ENCODE measurements at places on chromosomes 5 and 9. TPM values are rescaled to one million over a fixed set of nuclear protein-coding genes. Genes with fewer than 3 reads are reported as not detected.

Gene IL4
- total RNA-seq, result not detected

Gene CCDC152
- 20.8 TPM for total RNA-seq

Gene ADGRD2
- not detected for total RNA-seq

Gene HBEGF
- total RNA-seq, result 1.3 TPM

Gene PTGER4
- not detected for total RNA-seq

Gene CTSV
- total RNA-seq, result 6.5 TPM

Gene SLC4A9
- total RNA-seq, result not detected

Gene PCDHGA4
- 11.1 TPM for total RNA-seq

DNA sequence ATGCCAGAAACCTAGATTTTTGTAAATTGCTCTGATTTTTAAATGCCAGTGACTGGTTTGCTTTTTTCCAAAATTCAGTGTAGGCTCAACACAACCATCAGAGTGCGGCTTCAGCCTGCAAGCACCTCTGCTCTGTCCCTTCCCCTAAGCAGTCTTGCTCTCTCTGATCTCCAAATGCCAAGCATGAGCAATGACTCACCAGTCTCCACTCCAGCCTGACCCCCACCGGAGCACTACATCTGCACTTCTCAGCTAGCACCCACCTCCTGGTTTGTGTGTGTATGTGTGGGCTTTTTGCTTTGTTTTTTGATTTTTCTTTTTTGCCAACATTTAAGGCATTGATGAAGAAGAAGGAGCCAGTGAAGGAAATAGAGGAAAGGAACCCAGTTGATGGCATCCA, 61.4 kb upstream of the ADRA1B start:
- no peak overlapping the region for H3K27ac ChIP-seq
- H3K4me1 ChIP-seq, result no peaks in the 10 kb centered on the region
- peaks cover 2% of the 10 kb centered on the region for H3K27me3 ChIP-seq
- no peak for DNase-seq

DNA sequence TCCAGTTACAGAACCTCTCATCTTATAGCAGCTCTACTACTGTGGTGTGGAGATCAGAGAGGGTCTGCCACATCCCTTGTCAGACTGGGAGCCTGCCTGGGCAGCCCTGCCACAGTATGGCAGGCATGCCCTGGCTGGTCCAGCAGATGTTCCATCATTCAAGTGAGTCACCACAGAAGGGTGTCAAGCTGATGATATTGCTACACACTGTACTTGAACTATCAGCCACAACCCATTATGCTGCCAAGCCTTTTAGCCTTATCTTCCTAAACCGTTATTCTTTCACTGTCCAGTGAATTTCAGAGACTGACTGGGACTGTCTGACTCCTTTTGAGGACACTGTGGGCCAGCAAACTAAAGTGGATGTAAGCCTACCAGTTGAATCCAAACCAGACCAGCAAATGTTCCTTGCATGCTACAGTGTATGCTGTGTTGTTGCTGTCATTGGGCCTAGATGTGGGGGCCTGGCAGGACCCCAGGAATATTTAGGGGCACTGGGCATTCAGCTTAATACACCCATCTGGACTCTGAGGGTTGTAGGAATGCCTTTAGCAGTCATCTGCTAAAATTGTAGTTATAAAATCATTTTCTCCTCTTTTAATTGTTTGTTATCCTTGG, 202.6 kb downstream of the NR3C1 start:
- no peak overlapping the region for H3K4me3 ChIP-seq
- peaks cover 28% of the 10 kb centered on the region for H3K4me1 ChIP-seq
- no peaks in the 10 kb centered on the region for H3K27me3 ChIP-seq
- peaks cover 33% of the 10 kb centered on the region for H3K36me3 ChIP-seq
- no peak for DNase-seq

DNA sequence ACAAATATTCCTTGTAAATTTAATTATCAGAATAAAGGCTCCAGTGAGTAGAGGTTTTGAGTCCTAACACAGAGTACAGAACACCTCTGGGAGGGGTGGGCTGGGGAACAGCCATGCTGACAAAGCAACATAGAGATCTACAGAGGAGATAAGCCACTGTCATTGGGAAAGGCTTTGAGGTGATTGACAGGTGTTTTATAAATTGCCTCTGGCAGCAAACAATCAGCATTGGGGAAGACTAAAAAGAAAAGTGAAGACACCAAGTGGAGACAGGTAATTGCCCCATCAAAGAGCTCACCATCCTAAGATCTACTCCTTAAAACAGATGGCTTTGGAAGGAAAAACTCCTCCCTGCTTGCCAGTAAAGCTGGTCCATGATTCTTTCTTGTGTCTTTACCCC, 189.7 kb upstream of the TLE4 start:
- H3K27ac ChIP-seq, result no peak overlapping the region
- H3K4me3 ChIP-seq, result no peak overlapping the region
- peaks cover 41% of the 10 kb centered on the region for H3K4me1 ChIP-seq
- no peaks in the 10 kb centered on the region for H3K27me3 ChIP-seq
- no peak for DNase-seq
- no peaks in the 10 kb centered on the region for H3K36me3 ChIP-seq

DNA sequence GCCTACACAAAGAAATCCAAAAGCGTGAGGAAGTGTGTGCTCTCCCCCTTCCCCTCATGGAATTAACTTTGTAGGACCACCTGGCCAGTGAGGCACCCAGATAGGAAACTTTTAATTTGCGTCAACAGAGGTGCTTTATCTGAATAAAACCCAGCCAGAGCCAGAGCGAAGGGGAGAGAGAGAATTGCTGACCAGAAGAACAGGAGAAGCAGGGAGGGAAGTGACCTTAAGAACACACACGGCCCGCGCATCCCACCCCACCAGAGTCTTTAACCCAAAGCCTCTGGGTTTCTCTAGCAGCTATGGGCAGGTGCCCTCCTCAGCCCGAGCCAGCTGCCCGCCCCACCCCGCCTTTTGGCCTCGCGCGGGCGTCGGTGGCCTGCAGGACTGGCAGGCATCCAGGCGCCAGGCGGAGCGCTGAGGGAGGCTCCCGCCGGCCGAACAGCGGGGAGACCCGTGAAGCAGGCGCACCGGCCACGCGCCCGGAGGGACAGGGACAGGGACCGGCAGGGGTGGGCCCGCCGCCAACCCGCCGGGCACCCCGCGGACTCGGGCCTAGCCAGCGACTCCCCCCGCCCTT, 580 bp downstream of the ERAP1 start:
- peak; percentile 78 for DNase-seq
- H3K27me3 ChIP-seq, result no peaks in the 10 kb centered on the region
- peak overlapping the region; percentile 79 for H3K27ac ChIP-seq
- H3K4me1 ChIP-seq, result peaks cover 46% of the 10 kb centered on the region
- H3K4me3 ChIP-seq, result peak overlapping the region; percentile 76
- H3K36me3 ChIP-seq, result no peaks in the 10 kb centered on the region

- H3K36me3 ChIP-seq, result no peaks in the 10 kb centered on the region
- H3K4me3 ChIP-seq, result no peak overlapping the region
- H3K27ac ChIP-seq, result no peak overlapping the region
- no peak for DNase-seq
- no peaks in the 10 kb centered on the region for H3K27me3 ChIP-seq
Observed at GRCh38 chr5:154714266-154714986, 40.8 kb upstream of the LARP1 start.

DNA sequence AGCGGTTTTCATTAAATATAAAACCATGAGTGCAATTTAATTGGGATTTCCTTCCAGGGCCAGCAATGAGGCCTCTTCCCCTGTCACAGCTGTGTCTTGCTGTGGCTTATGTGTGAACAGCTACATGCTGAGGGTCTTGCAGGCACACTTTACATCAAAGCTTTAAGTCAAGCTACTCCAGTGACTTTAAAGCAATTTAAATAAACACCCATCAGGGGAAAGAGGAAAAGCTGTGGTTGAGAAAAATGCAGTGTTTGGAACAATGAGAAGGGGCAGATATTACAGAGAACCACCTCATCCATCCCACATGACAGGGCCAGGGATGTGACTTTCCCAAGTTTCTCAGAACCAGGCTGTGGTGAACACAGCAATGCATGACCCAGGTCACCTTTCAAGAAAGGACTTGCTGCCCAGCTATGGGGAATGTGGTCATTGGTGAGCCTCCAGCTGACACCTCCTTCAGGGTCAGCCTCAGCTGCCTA, 115.9 kb upstream of the LPAR1 start:
- DNase-seq, result no peak
- no peaks in the 10 kb centered on the region for H3K4me1 ChIP-seq
- H3K27ac ChIP-seq, result no peak overlapping the region
- H3K4me3 ChIP-seq, result no peak overlapping the region

DNA sequence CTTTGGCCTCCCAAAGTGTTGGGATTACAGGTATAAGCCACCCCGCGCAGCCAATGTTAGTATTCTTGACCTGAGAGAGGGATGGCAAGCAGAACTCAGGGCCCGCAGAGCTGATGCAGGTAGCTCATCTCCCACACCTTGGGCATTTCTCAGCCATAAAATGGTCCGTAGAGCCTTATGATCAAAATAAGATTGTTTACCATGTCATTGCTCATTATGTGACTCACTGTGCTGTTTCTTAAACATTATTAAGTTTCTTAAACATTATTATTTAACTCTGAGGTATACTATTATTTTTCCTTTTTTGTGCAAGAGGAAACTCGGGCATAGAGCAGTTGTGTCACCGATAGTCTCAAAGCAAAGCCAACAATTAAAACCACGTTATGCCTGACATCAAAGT, 42.4 kb upstream of the POU4F3 start:
- no peaks in the 10 kb centered on the region for H3K4me1 ChIP-seq
- H3K27ac ChIP-seq, result no peak overlapping the region
- H3K27me3 ChIP-seq, result no peaks in the 10 kb centered on the region
- no peaks in the 10 kb centered on the region for H3K36me3 ChIP-seq
- no peak overlapping the region for H3K4me3 ChIP-seq
- no peak for DNase-seq

GRCh38 chr9:76856016-76856415, 49.9 kb downstream of the PRUNE2 start:
- H3K4me3 ChIP-seq, result no peak overlapping the region
- no peaks in the 10 kb centered on the region for H3K36me3 ChIP-seq
- no peak overlapping the region for H3K27ac ChIP-seq
- no peaks in the 10 kb centered on the region for H3K27me3 ChIP-seq
- H3K4me1 ChIP-seq, result no peaks in the 10 kb centered on the region

GRCh38 chr5:144219869-144220268, 49.2 kb downstream of the KCTD16 start:
- no peak for DNase-seq
- no peak overlapping the region for H3K4me3 ChIP-seq
- no peaks in the 10 kb centered on the region for H3K36me3 ChIP-seq
- peaks cover 5% of the 10 kb centered on the region for H3K4me1 ChIP-seq
- no peak overlapping the region for H3K27ac ChIP-seq

DNA sequence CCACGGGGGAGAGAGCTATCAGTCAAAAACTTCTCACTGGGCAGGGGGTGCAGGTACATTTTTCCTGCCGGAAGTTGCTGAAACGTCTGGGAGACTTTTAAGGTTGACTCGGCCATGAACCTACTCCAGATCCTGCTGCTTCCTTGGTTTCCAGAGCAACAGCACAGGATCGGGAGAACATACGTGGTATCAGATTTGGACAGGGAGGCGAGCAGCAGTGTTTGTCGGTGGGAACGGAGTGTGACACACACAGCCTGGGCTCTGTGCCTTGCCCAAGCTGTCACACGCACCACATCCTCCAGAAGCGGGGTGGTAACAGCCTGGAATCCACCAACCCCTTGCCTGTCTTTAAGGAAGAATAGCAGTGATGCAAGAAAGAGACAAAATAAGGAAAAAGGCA, 276.5 kb downstream of the SLIT3 start:
- H3K4me3 ChIP-seq, result no peak overlapping the region
- H3K4me1 ChIP-seq, result no peaks in the 10 kb centered on the region
- no peak for DNase-seq
- no peak overlapping the region for H3K27ac ChIP-seq
- H3K36me3 ChIP-seq, result no peaks in the 10 kb centered on the region
- no peaks in the 10 kb centered on the region for H3K27me3 ChIP-seq

- no peak overlapping the region for H3K4me3 ChIP-seq
- no peak for DNase-seq
- no peaks in the 10 kb centered on the region for H3K36me3 ChIP-seq
- H3K27ac ChIP-seq, result no peak overlapping the region
- H3K4me1 ChIP-seq, result no peaks in the 10 kb centered on the region
Observed at GRCh38 chr5:64569858-64570257, 64.0 kb downstream of the RGS7BP start.

DNA sequence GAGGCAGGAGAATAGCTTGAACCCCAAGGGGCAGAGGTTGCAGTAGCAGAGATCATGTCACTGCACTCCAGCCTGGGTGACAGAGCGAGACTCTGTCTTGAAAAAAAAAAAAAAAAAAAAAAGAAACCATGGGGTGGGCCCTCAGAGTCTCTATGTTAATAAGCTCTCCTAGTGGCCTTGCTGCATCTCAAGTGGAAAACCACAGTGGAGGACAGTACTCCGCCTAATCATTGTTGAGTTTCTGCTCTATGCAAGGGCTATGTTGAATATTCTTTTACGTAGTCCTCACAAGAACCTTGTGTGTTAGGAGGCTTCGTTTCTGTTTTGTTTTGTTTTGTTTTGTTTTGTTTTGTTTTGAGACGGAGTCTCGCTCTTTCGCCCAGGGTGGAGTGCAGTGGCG, 48.9 kb downstream of the TJP2 start:
- no peak for DNase-seq
- H3K36me3 ChIP-seq, result no peaks in the 10 kb centered on the region
- no peak overlapping the region for H3K27ac ChIP-seq
- no peak overlapping the region for H3K4me3 ChIP-seq

DNA sequence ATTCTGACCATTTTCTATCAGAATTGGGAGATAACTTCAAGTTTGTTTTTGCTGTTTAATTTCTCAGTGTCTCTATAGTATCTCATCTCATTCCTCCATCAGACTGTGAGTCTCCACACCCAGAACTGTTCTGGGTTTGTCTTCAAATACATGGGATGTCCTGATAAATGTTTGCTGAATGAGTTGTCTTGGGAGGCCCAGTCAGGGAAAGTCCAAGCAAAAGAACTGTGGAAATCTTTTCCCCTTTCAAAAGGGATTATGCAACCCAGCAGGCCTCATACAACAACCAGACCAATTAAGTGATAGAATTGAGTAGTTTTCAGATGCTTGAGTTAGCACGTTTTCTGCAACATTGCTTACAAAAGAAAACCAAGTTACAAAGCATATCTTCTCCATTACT, 324.4 kb downstream of the BRINP1 start:
- H3K4me1 ChIP-seq, result no peaks in the 10 kb centered on the region
- H3K4me3 ChIP-seq, result no peak overlapping the region
- H3K27me3 ChIP-seq, result no peaks in the 10 kb centered on the region
- no peaks in the 10 kb centered on the region for H3K36me3 ChIP-seq

- no peak overlapping the region for H3K4me3 ChIP-seq
- H3K27me3 ChIP-seq, result no peaks in the 10 kb centered on the region
- DNase-seq, result no peak
- H3K36me3 ChIP-seq, result no peaks in the 10 kb centered on the region
- no peaks in the 10 kb centered on the region for H3K4me1 ChIP-seq
Observed at GRCh38 chr9:29866556-29866955, 2293.3 kb upstream of the C9orf72 start.

Measured in Karpas-422 (cell line).